Eye (tissue), 1 donor: ENCODE measurements at places on chromosomes 5 and 9.

DNA sequence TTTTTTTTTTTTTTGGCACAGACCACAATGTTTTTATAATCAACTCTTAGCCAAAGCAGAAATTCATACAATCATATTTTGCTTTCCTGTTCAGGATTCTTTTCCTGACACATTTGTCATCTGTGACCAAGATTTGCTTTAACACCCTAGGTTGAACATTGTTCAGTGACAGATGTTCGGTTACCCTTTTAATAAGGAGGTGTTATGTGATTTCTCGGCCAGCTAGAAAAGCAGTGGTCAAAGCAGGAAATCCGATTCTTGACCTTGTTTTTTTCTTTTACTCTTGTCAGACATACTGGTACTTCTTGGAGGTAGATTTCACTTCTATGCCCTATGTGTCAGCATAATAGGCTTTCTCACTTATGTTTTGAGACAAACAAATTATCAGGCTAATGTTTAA is 335.3 kb upstream of the ACTBL2 start:
- no peak for DNase-seq

DNA sequence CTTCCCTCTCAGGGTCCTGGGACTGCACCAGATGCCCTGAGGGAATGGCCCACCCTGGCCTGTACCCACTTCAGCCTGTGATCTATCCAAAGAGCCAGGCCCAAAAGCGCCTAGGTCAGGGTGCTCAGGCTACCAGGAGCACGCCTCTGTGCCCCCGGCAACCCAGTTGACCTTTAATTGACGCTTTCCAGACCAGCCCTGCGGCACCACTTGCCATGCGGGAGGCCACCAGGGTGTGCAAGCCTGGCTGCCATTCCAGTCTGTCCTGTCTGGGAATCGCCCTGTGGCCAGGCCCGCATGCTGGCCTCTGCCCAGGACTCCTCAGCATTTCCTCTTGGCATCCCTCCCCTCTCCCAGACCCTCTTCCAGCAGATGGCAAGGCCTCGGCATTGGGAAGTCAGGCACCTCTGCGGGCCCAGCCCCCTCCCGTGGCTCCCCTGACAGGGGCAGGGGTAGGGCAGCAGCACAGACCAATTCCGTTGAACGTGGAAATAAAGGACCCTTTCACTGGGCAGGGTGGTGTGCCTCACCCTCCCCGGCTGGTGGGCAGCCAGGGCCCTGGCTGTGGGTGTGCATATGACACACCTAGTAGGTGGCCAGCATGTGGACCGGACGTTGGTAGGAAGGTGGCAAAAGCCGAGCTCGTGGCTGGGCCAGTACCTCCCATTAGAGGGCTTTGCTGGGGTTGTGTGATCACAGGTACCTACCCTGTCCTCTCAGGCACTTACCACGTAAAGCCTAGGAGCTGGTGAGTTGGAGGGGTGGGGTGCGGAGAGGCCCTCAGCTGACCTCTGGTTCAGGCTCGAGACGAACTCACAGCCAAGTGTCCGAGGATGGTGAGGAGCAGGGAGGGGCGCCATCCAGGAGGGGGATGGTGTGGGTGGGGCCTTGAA is 3.5 kb upstream of the AIF1L start:
- no peak for DNase-seq

- no peak for DNase-seq
Observed at GRCh38 chr5:122424132-122424531, 112.1 kb downstream of the SNCAIP start.

GRCh38 chr5:109281136-109281690 is 128.6 kb downstream of the PJA2 start:
- no peak for DNase-seq

DNA sequence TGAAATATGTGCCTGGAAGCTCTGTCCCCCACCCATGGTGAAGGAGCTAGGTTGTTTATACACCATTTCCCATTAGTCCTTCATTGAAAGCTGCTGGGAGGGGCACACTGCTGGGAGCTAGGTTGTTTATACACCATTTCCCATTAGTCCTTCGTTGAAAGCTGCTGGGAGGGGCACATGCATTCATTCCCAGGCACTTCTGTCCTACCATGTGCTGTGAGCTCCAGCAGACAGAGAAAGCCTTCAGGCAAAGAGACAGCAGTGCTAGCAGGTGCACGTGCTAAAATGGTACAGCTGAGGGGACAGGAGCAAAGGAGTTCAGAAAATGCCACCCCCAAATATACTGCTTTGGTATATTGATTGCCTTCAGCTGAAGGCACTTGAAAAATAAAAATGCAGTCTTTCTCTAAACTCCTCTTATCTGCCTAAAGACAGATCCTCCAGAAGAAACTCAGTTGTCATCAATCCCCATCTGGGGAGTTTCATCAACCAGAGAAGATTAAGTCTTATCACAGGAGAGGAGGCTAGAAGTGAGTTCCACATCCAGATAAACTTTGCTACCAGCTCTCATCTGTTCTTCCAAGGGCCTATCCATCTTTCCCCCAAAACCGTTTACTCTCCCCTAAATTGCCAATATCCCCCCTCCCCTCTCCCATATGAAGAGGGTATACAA is 27.7 kb upstream of the DAPK1 start:
- DNase-seq, result peak; percentile 20

DNA sequence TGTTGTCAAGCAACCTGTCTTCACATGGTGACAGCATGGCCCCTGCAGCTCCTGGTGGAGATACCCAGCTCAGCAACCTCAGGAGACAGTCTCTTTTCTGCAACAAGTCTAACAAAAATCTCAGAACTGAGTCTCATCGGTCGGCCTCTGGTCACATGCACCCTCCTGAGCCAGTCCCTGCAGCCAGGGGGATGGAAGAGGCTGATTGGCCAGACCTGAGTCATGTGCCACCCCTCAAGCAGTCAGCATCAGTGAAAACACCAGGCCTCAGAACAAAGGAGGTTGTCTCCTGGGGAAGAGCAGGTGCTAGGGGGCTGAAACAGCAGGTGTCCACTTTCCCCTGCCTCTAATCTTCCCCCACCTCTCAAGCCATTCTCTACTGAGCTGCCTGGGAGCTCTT is 54.4 kb downstream of the SMIM23 start:
- DNase-seq, result no peak

GRCh38 chr5:152104211-152104610 is 179.6 kb upstream of the GLRA1 start:
- DNase-seq, result no peak

GRCh38 chr9:13919401-13919800 is 394.5 kb downstream of the NFIB start:
- DNase-seq, result no peak

- peak; percentile 97 for DNase-seq
Observed at GRCh38 chr5:177456976-177457851, 10.6 kb downstream of the PRR7 start.

- no peak for DNase-seq
Observed at GRCh38 chr9:20397348-20397747, 225.0 kb downstream of the MLLT3 start.

DNA sequence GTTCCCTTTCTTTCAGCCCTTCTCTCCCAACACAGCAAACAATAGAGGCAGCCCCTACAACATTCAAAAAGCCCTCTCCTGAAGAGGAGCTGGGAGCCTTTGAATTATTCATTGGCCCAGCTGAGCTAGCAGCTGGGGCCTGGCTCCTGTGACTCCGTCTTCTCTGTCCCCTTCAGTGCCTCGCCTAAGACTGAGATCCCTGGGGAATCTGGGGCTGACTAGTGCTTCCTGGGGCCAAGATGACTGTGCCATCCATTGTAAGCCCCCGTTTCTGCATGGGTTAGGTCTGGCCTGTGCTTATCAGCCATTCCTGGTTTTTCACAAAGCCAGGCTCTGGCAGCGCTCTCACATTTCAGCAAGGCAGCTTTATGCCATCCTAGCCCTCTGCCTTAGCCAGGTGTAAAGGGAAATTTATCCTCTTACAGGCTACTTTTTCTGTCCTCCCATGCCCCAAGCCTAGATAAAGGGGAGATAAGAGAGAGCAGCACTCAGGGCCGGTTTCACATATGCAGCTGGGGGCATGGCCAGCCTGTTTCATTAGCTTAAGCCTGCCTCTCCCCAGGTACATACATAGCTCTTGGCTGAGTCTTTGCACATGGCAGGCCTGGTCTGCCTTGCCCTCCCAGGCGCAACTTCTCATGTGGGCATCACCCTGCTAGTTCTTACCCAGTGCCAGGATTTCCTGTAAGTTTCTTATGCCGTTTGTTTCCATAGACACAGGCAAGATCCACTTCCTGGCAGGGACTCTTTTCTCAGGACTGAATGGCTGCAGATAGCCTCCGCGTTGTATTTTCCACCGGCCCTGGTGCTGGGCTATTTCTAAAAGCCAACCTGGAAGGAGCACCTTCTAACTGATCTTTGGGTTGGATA is 15.8 kb downstream of the PTPA start:
- peak; percentile 90 for DNase-seq

- DNase-seq, result no peak
Observed at GRCh38 chr9:102000956-102001355, 262.5 kb upstream of the GRIN3A start.

DNA sequence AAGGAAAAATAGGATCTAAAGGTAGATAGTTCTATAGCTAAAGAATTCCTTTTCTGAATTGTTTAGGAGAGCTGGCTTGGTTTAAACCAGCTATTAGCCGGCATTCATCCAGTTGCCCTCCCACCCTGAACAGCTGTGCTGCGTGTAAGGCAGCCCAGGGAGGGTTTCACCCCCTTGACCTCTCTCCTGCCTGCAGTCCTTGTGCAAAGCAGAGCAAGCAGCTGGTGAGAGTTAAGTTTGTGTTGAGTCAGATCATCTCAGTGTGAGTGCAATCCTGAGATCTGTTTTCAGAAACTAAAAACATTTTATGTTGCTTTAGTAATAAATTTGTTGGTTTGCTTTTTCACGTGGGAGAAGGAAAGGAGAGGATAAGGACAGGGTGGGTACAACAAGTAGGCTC is 13.0 kb downstream of the SLC25A25 start:
- peak; percentile 81 for DNase-seq

GRCh38 chr9:98314381-98315066 is 59.1 kb upstream of the TBC1D2 start:
- peak; percentile 40 for DNase-seq

GRCh38 chr5:45533663-45534062 is 162.5 kb downstream of the HCN1 start:
- peak; percentile 56 for DNase-seq

DNA sequence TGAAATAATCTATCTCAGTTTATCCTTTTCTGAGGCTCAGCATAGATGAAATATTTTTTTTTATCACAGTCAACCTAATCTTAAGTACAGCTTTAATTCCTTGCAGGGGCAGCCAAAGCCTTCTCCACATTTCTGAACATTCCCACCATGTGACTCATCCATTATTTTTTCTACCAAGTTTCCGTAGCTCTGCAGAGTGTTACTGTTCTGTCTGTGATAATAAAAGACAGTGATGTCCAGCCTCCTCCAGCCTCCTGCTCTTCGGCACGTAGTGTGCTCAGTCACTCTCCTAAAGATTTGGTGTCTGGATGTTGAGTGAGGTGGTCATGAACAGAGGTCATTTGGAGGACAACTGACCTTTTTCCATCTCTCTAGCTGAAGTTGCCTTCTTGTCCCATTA is 338.1 kb upstream of the ADAMTS16 start:
- DNase-seq, result peak; percentile 16

- DNase-seq, result no peak
Observed at GRCh38 chr9:37414503-37414943, 8.0 kb upstream of the GRHPR start.

DNA sequence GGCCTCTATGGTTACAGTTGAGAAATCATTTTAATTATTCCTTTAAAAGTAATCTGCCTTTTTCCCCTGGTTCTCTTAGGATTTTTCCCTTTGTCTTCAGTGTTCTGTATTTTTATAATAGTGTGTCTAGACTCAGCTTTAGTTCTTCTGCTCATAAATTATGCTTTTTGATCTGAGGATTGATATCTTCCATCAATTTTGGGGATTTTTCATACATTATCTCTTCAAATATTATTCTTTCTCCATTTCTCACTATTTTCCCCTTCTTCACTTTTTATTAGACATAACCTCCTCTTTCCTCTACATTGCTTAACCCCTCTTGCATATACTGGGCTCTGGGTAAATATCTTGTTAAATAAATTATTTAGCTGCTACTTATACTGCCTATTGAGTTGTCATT is 36.3 kb upstream of the IL13 start:
- DNase-seq, result no peak

- peak; percentile 83 for DNase-seq
Observed at GRCh38 chr9:130172161-130172857, at the start of gene NCS1. Gene NCS1 (plus strand): TSS chr9:130172404. CDS start chr9:130172664, 260 bp downstream.

GRCh38 chr9:79641070-79641469 is 69.3 kb downstream of the TLE4 start:
- DNase-seq, result no peak

DNA sequence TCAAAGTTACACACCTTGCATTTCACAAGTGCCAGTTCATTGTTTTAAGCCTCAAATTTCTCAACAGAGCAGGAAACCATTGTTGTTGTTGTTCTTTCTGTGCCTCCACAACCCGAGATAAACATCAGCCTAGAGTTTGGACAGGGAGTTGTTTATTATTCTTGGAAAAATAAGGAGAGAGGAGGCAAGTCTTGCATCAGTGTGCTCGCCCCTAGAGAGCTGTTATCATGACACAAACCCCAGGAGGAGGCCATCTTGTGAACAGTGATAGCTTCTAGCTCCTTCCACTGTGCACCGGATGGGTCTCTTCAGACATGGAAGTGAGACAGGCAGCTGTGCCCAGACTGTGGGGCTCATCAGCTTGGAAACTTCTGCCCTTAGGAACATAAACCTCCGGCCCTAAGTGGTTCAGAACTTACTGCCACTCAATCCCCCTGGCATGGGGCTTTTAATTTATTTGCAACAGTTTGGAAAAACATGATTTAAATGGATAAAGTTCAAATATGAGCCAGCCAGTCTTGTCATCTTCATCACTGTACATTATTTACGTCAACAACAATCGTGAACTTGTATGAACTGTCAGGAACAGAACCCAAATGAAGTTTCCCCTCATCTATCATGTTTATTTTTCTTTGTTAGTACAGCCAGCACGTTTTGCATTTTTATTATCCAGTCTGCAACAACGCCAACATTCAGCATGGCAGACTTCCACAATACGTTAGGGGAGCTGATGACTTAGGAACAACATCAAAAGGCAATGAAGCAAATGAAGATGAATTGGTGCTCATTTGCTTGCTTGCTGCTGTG is 181.7 kb upstream of the S1PR3 start:
- DNase-seq, result no peak

GRCh38 chr5:91074615-91075014 is 308.5 kb downstream of the ARRDC3 start:
- DNase-seq, result no peak

- no peak for DNase-seq
Observed at GRCh38 chr5:179438011-179438441, 92.8 kb upstream of the ADAMTS2 start.

DNA sequence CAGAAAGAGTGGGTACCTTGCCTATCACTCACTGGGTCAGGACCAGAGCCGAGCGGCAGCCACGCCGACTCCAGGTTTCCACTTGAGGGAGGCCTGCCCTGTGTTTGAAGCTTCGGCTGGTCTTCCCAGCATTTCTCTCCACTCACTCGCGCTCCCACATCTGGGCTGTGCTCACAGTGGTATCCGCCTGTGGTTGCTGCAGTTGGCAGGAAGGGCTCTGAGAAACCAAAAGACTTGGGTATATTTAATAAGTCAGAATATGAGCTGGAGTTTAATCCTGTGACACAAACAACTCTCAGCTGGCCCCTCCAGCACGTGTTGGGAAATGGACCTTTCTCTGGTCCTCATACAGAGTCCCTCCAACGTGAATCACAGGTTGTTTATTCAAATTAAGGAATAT is 70.9 kb downstream of the SPRY4 start:
- peak; percentile 20 for DNase-seq
